ENCODE measurements at places on chromosomes 3 and 15.

GRCh38 chr3:170909129-170909903, 879 bp upstream of the EIF5A2 start:
- DNase-seq = no peak

GRCh38 chr3:101512396-101512645, 691 bp downstream of the SENP7 start:
- no peak for DNase-seq

DNA sequence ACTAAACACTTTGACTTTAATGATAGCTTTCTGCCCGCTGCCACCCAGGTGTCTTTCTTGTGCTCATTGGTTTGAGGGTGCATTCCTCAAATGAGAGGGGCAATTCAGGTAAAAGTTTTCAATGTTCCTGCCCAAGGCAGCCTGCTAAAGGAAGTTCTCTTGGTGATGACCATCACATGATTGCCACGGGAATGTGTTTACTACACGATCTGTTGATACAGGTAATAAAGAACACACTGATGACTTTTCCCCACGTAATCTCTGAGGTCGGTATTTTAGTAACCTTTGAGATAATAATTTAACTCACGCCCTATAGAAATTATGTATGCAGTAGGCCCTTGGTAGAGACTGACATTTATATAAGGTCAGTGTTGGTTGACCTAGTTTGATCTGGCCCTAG, 39.3 kb downstream of the FNDC3B start:
- DNase-seq = no peak

DNA sequence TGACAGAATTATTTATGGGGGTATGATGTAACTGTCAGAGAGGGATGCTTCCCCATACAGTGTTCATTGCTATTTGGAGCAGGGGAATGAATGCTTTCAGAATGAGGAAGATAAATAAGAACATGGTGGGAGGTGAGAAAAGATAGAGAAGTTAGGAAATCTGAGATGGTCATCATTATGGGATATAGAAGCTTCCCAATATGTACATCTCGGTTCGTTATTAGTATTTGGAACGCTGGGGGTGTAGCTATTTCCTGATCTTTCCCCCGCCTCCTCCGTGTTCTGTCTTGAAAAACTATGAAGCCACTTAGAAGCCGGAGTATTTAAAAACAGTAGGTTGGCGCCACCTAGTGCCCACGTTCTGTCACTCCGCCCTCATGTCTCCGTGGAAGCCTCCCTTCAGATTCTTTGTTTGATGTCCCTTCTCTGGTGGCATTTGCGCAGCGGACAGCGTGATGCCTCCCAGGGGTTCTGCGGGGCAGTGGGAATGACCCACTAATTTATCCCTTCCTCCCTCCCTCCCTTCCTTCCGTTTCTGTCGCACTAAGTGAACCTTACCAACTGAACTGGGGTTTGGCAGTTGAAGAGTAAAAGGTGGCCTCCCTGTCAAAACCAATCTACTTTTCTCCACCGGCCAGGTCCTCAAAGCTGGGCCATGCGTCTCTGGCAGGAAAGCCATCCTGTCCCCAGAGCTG, 184.5 kb downstream of the FEZF2 start:
- no peak for DNase-seq

- DNase-seq = no peak
Measured at GRCh38 chr3:22228705-22229104, 477.7 kb upstream of the ZNF385D start.

GRCh38 chr3:123338620-123339061, 110.2 kb downstream of the ADCY5 start:
- DNase-seq = no peak

- no peak for DNase-seq
Measured at GRCh38 chr3:13411186-13411860, 8.8 kb downstream of the NUP210 start.

DNA sequence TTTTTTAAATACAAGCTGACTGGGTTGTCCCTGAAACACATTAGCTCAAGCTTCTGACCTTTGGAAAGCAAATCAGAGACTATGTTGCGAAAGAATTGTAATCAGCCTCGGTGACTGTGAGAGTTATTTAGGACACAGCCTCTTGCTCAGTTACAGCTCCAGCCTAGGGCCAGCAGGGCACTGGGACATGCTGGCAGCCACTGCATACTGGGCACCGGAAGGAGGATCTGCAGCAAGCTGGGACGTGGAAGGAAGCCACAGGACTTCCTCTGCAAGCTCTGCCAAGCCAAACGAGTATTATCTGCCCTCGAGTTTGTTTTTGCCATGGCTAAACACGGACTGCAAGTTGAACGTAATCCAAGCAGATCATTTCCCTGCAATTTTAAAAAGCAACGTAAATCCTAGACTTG, 24.4 kb upstream of the COPG1 start:
- DNase-seq = no peak

GRCh38 chr3:156812521-156813335, 13.4 kb upstream of the LEKR1 start:
- DNase-seq = no peak

- DNase-seq = no peak
Measured at GRCh38 chr15:62934236-62934971, 108.1 kb upstream of the TPM1 start.

DNA sequence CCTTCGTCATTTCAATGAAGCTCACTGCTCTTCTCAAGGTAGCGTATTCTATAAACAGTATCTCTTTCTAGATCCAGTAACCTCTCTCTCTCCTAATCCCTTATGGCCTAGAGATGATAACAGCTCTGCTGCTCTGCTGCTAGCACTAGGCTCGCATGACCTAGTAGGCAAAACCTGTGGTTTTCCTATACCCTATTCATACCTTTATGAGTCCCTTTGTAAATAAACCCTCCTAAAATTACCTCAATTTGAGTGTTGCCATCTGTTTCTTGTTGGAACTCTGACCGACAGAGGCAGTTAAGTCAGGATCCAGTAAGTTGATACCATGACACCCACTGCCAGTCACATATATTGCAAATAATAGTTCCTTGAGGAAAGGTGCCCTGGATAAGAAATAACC, 7.3 kb downstream of the CCDC14 start:
- DNase-seq = no peak

GRCh38 chr3:3586843-3587646, 212.2 kb upstream of the LRRN1 start:
- no peak for DNase-seq

GRCh38 chr15:87662575-87662974, 594.0 kb downstream of the NTRK3 start:
- DNase-seq = no peak

- DNase-seq = no peak
Measured at GRCh38 chr3:35524856-35525255, 114.5 kb upstream of the ARPP21 start.

- no peak for DNase-seq
Measured at GRCh38 chr3:2372306-2372705, 273.6 kb downstream of the CNTN4 start.

- no peak for DNase-seq
Measured at GRCh38 chr3:33537133-33537532, 96.9 kb upstream of the UBP1 start.

- no peak for DNase-seq
Measured at GRCh38 chr15:81948751-81949150, 97.1 kb downstream of the MEX3B start.

GRCh38 chr15:82539691-82540054, 584 bp downstream of the RPS17 start:
- DNase-seq = no peak

DNA sequence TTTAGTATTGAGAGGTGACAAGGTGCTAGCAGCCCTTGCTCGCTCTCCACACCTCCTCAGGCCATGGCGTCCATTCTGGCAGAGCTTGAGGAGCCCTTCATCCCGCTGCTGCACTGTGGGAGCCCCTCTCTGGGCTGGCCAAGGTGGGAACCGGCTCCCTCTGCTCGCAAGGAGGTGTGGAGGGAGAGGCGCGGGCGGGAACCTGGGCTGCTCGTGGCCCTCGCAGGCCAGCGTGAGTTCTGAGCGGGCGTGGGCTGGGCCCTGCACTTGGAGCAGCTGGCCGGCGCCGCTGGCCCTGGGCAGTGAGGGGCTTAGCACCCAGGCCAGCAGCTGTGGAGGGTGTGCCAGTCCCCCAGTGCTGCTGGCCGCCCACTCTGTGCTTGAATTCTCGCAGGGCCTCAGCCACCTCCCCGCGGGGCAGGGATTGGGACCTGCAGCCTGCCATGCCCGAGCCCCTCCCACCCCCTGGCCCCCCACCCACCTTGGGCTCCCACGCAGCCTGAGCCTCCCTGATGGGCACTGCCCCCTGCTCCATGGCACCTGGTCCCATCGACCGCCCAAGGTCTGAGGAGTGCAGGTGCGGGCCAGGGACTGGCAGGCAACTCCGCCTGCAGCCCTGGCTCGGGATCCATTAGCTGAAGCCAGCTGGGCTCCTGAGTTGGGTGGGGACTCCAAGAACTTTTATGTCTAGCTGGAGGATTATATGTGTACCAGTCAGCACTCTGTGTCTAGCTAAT, 785.2 kb downstream of the DIPK2A start:
- DNase-seq = no peak

GRCh38 chr3:1230920-1231319, 138.1 kb downstream of the CNTN6 start:
- no peak for DNase-seq

GRCh38 chr15:36605604-36606263, 26.3 kb downstream of the CDIN1 start:
- DNase-seq = no peak

- DNase-seq = no peak
Measured at GRCh38 chr15:74317820-74318375, 49.5 kb downstream of the CYP11A1 start.

DNA sequence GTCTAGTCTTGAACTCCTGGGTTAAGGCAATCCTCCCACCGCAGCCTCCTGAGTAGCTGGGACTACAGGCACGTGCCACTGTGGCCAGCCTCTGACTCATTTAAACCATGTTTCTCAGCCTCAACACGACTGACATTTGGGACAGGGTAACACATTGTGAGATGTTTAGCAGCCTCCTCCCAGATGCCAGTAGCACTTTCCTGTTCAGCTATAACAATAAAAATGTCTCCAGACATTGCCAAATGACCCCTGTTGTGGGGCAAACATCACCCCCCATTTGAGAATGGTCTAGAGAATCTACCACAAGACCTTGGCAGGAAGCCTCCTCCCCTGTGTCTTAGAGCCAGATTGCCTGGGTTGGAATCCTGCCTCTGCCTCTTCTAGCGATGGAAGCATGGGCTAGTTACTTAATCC, 8.4 kb downstream of the TMEM40 start:
- no peak for DNase-seq

DNA sequence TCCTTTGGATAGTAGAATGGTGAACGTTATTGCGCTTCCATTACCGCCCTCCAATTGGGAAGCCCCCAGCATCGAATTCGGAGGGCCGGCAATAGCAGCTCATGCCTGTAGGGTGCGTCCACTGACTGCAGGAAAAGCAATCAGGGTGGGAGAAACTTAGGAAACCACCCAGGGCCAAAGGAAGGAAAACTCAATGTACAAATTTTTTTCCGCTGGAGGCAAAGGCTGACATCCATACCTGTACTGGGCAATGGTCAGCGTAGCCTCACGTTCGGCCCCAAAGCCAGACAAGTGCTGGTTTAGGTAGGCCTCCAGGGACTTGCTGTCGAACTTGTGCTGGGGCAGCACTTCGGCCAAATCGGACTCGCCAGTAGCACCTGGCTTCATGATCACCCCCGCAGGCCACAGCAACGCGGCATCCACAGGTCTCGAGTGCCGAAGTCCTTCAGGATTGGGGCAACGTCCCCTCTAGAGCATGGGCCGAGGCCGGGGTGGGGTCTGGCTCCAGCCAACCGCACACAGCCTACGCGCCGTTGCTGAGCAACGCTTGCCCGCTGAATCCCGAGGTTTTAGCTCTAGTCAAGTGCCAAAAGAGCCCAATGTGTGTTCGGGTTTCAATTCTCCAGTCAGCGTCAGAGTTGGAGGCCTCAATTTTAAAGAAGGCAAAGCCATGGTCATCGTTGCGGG, at the start of gene ACAD11:
TSS of gene ACAD11 (minus strand) at position 445 of the 687 bp plus-strand sequence. CDS start at position 387, 58 bp downstream.
- DNase-seq = peak; percentile 49

DNA sequence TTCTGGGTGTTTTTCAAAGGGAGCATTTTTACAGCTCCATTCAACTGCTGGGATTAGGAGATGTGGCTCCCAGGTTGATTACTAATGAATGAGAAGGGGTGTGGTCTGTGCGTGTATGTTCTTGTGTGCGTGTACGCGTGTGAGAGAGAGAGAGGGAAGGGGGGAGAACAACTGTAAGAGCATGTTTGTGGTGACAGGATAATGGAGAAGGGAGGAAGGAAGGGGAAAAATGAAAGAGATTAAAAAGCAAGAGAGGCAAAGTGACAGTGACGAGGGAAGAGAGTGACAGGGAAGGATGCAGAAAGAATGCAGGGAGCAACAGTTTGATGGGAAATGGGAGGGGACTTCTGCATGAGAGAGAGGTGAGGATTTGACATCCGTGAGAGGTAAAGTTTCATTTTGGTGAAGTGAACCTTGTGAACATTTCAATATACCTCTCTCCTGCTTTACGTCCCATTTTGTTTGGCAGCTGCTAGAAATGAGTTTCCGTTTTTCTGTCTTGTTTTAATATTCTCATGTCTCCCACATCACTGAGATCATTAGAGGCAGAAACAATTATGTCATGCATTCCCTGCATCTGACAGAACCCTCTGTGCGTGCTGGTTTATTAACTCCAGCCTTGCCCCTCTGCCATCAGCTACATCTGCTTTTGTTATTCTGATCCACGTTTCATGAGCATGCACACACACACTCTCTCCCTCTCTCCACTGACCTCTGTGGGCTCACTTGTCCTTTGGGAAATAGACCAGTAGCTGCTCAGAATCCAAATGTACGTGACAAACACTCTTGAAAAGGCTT, 161.6 kb downstream of the GAP43 start:
- DNase-seq = no peak

GRCh38 chr15:101675015-101675414, 22.8 kb upstream of the TM2D3 start:
- DNase-seq = no peak

DNA sequence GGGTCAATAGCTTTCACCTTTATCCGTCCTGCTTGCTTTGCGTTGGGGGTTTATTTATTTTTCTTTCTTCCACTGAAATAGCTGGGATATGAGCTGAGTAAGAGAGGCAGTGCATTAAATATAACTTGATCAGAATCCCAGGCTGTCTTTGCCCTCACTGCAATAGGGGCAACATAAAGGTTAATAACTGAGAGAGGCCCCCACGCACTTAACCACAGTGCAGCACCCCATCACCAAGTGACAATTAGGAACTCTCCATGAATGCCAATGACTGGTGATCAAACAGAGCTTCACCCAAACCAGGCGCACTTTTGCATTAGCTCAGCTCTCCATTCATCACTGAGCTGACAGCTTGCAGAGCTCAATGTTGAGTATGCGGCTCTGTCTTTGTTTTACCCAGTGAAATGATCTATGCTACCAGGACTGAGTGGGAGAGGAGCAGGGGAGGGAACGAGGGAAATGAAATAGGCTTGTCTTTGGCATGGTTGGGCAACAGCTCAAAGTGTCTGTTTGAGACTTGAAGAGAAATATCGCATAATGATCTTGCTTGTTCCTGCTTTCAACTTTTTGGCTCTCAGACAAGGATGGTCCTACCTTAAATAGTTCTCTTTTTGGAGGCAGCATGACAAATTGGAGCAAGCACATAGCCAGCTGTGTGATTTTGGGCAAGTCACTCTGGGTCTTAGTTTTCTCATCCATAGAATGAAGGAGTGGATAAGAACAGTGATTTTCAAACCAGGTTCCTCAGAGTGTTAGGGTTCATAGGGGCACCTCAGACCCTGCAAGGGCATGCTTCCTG, 14.5 kb upstream of the GLCE start:
- no peak for DNase-seq

- no peak for DNase-seq
Measured at GRCh38 chr3:61663356-61664104, 102.2 kb downstream of the PTPRG start.

GRCh38 chr3:149632225-149632624, 25.6 kb downstream of the WWTR1 start:
- DNase-seq = no peak

Measured in NCI-H2081 treated with DMSO at 0.1 percent for 48 hours (cell line).